ENCODE measurements at places on chromosomes 12 and 14.

- DNase-seq: no peak
These were observed 30.0 kb downstream of the HVCN1 start for GRCh38 chr12:110658878-110659277.

DNA sequence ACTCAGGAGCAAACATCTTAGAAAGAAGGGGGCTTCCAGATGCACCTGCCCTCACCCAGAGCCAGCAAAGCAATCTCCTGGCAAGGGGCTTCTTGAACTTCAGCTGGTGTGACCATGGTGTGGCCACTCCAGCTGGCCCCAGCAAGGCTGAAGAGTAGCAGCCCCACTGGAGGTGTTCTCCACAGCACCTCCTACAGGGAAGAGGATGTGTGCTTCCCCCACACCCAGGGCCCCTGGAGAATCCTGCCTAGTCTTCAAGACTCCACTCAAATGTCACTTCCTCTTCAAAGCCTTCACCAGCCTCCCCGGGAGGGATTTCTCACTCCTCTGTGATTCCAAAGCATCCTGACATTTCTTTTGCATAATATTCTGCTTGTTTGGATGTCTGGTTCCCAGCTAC, 8.5 kb downstream of the RAB15 start:
- no peak for DNase-seq

DNA sequence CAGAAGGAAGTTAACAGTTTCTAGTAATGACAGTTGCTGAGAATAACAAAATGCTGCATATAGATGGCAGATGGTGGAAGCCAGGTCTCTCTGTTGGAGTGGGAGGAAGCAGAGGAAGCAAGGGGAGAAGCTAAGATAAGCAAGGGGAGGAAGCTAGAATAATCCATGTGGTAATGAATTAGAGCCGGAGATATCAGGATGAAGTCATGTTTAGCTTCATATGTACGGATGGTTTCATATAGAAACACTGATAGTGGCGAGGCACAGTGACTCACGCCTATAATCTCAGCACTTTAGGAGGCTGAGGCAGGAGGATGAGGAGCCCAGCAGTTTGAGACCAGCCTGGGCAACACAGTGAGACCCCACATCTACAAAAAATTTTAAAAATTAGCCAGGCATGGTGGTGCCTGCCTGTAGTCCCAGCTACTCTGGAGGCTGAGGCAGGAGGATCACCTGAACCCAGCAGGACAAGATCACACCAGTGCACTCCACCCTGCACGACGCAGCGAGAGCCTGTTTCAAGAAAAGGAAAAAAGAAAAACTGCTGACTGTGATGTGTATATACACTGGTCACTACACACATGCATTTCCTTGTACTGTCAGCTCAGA, 49.2 kb downstream of the ANAPC7 start:
- no peak for DNase-seq

- no peak for DNase-seq
These were observed 343.0 kb downstream of the RGS6 start for GRCh38 chr14:72275242-72275641.

DNA sequence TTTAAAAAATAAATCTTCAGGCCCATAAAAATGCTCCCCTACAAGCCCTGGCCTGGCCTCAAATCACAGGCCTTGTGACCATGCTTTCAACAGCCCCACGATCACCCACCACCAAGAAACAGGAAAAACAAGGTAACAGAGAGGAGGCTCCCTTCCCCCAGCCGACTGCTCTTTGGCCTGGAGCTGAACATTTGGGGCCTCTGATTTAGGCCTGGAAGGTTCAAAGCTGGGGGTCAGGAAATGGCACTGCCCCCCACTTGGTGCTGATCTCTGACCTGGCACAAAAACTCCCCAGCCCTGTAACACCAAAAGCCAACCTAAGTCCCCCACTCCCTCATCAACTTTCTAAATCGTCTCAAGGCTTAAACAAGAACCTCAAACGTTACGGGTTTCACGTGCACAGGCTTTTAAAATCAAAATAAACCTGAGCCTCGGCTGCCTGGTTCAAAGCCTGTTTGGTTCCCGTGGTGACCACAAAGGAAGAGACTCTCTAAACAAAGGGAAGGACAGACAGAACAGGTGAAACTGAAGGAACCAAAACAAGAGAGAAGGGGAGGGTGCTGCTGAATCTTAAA, 9.0 kb downstream of the ACTN1 start:
- DNase-seq: no peak

- DNase-seq: no peak
These were observed 250.1 kb downstream of the APAF1 start for GRCh38 chr12:98895086-98895651.

DNA sequence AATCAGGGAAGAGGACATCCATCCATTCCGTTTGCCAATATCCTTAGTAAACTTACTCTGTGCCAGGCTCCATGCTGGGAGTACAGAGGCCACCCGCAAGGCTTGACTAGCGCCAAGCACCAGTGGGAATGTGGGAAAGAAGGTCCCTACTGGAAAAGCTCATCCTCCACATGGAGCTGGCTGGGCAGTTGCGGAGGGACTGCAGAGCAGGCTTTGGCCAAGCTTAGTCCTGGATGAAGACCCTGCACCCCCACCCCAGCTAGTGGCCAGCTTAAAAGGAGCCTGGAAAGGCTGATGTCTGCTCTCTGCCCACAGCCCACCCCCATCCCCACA, 22.4 kb upstream of the EIF2B2 start:
- DNase-seq: no peak

DNA sequence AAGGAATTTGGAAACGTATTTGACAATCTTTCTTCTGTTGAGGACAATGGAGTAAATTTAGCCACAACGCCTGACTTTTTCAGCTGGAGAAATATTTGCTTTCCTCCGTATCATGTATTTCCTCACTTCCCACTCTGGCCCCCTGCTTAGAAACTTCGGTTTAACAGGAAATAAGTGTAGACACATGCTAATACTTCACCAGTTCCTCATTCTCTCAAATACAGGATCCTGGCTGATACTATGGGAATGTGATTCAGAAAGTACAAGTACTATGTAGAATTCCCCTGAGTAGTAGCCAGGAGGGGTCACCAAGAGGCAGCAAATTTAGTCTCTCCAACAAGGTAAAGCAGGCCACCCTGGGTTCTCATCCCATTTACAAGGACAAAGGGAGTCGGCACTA, 58.0 kb downstream of the FAR2 start:
- DNase-seq: no peak

GRCh38 chr12:68199127-68199526, 26.5 kb downstream of the IL26 start:
- no peak for DNase-seq

DNA sequence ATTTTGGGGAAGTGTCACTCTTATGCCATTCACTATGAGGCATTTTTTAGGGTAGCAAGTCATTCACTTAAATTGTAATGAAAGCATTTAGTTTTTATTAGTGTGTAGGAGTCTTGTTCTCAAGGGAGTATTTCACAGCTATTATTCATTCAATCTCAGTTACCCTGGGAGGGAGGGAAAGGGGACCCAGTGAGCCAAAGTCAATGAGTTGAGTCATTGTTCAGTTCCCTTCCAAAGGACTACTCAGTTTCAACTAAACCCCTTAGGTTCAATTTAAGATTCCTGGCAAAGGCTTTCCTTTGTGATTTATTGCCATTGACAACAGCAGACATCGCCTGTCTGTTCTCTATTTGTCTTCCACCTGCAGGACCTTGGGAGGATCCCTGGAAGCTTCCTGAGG, 29.3 kb upstream of the RASSF8 start:
- no peak for DNase-seq

DNA sequence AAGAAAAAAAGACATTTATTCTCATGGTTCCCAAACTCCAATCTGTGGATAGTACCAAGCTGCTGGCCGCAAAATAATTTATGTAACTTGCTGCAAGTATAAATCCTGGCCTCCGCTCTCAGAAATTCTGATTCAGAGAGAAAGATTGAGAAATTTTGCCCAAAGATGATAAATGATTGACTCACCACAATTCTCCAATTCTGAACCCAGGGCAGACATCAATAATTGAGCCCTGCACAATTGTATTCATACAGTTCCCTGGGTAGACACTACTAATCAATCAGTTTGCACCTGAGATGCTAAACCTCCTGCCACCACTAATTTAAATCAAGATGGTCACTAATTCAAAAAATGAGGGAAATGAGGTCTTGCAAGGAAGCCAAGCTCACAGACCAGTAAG, 38.2 kb downstream of the TRPV4 start:
- no peak for DNase-seq

GRCh38 chr14:103196716-103197115, 73.5 kb downstream of the TNFAIP2 start:
- no peak for DNase-seq

GRCh38 chr12:90619943-90620342, 335.0 kb downstream of the CCER1 start:
- no peak for DNase-seq

DNA sequence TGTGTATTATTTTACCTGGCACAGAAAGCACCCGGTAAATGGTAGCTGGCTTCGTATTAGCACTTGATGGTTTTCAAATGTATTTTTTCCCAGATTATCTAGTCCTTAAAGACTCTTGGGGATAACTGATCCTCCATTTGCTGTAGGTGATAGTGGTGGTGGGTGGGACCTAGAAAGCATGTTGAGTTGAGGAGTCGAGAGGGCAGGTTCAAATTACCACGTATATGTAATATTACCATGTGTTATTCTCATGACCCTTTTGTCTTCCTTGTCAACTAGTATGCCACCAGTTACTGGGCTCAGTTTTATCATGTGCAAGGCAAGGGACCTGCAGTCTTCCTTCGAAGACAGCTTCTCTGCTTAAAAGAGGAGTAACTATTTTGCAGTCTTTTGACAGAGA, 1.8 kb downstream of the GLRX5 start:
- DNase-seq: no peak

DNA sequence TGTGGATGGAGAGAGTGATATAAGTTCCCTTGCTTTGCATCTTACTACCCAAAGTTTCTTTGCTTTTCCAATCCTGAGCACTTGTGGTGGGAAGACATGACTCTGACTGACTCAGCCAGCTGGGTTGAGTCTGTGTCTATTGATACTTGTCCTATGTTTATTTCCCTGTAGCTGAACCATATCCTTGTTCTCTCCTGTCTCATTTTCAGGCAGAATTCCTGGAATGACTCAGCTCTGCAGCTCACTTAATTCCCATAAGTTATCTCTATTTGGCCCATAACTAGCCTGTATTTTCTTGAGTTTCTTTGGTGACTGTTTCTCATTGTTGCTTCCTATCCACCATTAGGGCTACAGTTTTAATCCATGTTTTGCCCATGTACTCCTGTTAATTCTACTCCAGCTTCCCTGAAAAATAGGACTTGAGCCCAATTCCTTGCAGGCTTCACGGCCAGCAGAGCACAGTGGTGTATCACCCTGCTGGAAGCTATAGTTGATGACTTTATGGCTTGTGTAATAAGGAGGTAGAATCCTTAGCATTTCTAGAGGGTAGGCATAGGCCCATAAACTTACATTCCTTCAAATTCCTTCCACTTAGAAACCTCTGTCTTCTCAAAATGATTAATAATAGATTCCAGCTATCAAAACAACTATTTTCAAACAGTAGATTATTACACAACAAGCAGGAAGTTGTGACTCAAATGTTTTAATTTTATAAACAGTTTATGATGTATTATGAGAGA, 183.1 kb downstream of the TMTC3 start:
- DNase-seq: no peak

DNA sequence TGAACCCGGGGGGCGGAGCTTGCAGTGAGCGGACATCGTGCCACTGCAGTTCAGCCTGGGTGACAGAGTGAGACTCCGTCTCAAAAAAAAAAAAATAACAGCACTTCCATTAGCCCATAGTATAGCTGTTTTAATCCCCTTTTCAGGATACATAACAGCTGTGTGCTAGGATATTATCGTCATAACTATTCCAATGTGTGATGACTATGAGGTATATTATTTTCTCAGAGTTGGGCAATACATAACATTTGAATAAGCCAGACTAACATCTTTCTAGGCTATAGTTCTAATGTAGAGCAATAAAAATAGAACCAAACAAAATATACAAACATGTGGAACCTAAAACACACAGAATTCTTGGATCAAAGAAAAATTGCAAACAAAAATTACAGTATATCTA, 57.1 kb downstream of the MARK3 start:
- DNase-seq: no peak

GRCh38 chr12:51846271-51846691, 2.2 kb downstream of the FIGNL2 start:
- DNase-seq: no peak

GRCh38 chr14:75993567-75994041, 8.0 kb downstream of the IFT43 start:
- DNase-seq: no peak

DNA sequence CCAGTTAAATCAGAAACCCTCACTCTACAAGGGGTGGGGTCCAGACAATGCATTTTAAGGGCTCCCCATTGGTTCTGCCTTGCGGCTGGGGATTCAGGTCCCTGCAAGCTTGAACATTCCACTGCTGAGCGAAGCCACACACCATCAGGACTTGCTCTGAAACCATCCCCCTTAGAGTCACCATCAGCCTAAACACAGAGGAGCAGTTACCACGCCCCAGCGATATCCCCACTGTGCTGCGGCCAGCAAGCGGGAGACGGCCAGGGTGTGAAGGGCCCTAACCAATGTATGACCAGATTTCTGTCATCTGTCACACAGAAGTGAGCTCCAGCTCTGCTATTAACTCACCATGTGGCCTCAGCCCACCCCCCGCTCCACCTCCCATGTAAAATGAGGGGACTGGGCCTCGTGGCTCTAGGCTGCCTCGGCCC, 29.7 kb downstream of the CCDC88C start:
- no peak for DNase-seq

DNA sequence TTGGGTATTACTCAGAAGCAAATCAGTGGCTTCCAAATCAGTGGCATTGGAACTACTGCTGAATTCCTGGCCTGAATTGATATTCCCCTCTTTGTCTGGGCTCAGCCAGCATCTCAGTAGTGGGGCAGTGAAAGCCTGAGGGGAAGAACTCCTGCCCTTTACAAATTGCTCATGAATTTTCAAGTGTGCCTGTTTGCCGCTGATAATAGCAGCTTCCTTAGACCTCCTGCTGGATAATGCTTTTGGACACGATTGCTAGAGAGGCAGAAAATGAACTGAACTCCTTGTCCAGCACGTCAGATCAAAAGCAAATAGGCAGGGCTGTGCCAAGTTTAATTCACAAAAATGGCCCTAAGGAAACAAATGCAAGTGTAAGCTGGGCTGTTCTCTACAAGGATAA, 91.3 kb upstream of the GZMB start:
- no peak for DNase-seq

- DNase-seq: no peak
These were observed 1.3 kb upstream of the ARHGAP5 start for GRCh38 chr14:32075672-32076277.

DNA sequence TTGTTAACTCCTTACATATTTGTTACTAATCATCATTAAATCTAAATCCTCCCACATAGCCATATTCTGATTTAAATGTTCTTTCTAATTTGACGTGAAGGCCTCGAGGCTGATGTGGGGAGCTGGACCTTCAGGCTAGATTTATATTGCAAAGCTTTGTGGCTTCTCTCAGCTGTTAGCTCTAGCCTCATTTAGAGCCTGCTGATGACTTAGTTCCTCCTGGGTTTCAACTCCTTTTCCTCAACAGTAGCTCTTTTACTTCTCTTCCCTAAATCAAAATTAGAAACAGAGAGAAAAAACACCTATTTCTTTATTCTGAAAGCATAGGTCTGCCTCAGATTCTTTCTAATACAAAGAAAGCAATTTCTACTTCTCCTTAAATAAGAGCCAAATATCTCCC, 477.5 kb upstream of the CCDC196 start:
- no peak for DNase-seq

GRCh38 chr12:85662207-85662602, 174.0 kb downstream of the RASSF9 start:
- no peak for DNase-seq

- DNase-seq: no peak
These were observed 136.1 kb upstream of the WSCD2 start for GRCh38 chr12:107992870-107993451.

GRCh38 chr12:132493482-132494178, 3.7 kb downstream of the FBRSL1 start:
- no peak for DNase-seq

All from NCI-H1436 treated with DMSO at 0.1 percent for 48 hours (cell line).